ENCODE measurements at places on chromosomes 5 and 9.
A peak's percentile ranks its signal among the peaks of the same experiment; 100 is the strongest.

DNA sequence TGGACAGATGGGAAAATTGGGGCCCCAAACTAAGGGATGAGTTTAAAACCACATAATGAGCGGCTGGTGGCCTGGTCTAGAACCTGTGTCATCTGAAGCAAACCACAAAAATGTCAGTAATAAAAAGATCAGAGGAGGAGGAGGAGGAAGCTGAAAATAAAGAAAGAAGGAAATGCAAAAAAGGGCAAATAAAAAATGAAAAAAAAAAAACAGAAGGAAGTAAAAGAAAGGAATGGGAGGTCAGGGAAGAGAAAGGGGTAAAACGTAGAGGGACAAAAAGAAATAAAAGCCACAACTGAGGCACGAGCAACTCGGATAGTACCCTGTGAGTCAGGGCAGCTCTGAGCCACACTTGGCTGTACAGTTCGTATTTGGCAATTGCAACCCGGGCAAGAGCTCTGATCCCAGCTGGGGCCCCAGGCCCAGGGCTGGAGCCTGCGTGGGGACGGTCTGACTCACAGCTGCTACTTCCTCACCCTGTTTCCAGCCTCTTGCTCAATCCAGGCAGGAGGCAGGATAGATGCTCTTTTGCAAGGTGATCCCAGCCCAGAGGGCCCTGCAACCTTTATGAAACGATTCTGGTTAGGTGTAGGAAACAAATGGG is 137.9 kb upstream of the TRIM32 start:
- no peaks in the 10 kb centered on the region for H3K27me3 ChIP-seq
- no peaks in the 10 kb centered on the region for H3K36me3 ChIP-seq
- no peak overlapping the region for H3K27ac ChIP-seq
- DNase-seq: no peak

GRCh38 chr5:120368923-120369715 is 95.0 kb upstream of the PRR16 start:
- peak; percentile 85 for DNase-seq
- no peak overlapping the region for H3K4me3 ChIP-seq
- H3K36me3 ChIP-seq: no peaks in the 10 kb centered on the region
- peak overlapping the region; percentile 54 for H3K27ac ChIP-seq

DNA sequence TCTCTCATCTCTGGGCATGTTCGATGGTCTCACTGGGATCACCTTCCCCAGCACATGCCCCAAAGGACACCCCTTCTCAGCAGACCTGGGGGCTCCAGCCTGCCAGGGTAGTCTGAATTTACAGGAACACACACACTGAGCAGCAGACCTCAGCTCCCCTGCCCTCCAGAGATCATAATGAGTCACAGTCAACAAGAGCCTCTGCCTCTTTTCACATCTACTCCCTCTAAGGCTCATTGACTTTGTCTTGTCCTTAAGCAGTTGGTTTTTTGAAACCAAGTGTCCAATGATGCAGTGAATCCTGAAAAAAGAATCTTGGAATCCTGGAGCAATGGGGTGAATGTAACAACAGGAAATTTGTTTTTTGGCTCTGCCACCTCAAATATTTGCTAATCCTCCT is 20.8 kb downstream of the GABBR2 start:
- no peak for DNase-seq
- H3K36me3 ChIP-seq: no peaks in the 10 kb centered on the region
- no peak overlapping the region for H3K27ac ChIP-seq
- H3K4me3 ChIP-seq: no peak overlapping the region
- H3K4me1 ChIP-seq: no peaks in the 10 kb centered on the region

GRCh38 chr5:78594610-78595457 is 53.7 kb downstream of the LHFPL2 start:
- H3K4me1 ChIP-seq: peaks cover 4% of the 10 kb centered on the region
- no peaks in the 10 kb centered on the region for H3K36me3 ChIP-seq
- DNase-seq: no peak
- H3K27me3 ChIP-seq: no peaks in the 10 kb centered on the region
- H3K4me3 ChIP-seq: no peak overlapping the region

- no peak overlapping the region for H3K27ac ChIP-seq
- H3K27me3 ChIP-seq: peaks cover 37% of the 10 kb centered on the region
- H3K36me3 ChIP-seq: no peaks in the 10 kb centered on the region
- no peak overlapping the region for H3K4me3 ChIP-seq
- no peaks in the 10 kb centered on the region for H3K4me1 ChIP-seq
Measured at GRCh38 chr5:1873243-1873959, 9.3 kb downstream of the IRX4 start.

DNA sequence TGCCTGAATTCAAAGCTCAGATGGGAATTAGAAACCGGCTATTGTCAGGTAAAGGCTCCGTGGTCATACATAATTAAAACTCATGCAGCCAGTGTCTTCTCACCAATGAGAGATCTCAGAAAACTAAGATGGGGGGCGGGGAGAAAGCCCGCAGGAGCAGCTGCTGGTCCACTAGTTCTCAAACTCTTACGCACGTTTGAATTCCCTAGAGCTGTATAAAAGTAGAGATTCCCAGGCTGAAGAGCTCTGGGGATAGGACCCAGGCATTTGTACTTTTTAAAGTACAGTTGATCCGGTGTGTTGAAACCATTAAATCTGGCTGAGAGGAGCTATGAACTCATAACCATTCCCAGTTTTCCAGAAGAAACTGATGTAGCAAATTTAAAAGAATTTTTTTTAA is 68.5 kb downstream of the FRMD3 start:
- H3K27me3 ChIP-seq: no peaks in the 10 kb centered on the region
- no peaks in the 10 kb centered on the region for H3K36me3 ChIP-seq
- H3K4me3 ChIP-seq: no peak overlapping the region
- H3K4me1 ChIP-seq: no peaks in the 10 kb centered on the region
- no peak for DNase-seq

- no peak overlapping the region for H3K27ac ChIP-seq
- H3K36me3 ChIP-seq: no peaks in the 10 kb centered on the region
- H3K27me3 ChIP-seq: no peaks in the 10 kb centered on the region
- no peak overlapping the region for H3K4me3 ChIP-seq
- peaks cover 10% of the 10 kb centered on the region for H3K4me1 ChIP-seq
- no peak for DNase-seq
Measured at GRCh38 chr5:75461679-75462078, 49.8 kb downstream of the CERT1 start.

DNA sequence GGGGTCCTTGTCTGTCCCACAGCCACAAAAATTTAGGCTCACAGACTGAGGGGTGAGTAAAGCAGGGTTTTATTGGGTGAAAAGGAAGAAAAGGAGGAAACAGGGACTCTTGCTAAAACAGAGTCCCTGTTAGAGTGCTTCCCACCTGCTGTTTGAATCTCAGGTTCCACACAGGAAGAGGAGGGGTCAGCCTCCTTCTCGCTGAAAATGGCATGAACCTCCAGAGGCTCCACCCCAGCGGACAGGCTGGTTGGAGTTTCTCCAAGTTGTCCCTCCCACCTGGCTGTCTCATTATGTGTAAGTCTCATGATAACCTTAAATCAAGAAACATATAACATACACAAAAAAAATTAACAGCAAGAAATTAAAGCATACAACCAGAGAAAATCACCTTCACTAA is 28.3 kb upstream of the UHRF2 start:
- no peak overlapping the region for H3K4me3 ChIP-seq
- no peak for DNase-seq
- H3K36me3 ChIP-seq: no peaks in the 10 kb centered on the region
- no peaks in the 10 kb centered on the region for H3K27me3 ChIP-seq
- no peak overlapping the region for H3K27ac ChIP-seq
- H3K4me1 ChIP-seq: peaks cover 3% of the 10 kb centered on the region

DNA sequence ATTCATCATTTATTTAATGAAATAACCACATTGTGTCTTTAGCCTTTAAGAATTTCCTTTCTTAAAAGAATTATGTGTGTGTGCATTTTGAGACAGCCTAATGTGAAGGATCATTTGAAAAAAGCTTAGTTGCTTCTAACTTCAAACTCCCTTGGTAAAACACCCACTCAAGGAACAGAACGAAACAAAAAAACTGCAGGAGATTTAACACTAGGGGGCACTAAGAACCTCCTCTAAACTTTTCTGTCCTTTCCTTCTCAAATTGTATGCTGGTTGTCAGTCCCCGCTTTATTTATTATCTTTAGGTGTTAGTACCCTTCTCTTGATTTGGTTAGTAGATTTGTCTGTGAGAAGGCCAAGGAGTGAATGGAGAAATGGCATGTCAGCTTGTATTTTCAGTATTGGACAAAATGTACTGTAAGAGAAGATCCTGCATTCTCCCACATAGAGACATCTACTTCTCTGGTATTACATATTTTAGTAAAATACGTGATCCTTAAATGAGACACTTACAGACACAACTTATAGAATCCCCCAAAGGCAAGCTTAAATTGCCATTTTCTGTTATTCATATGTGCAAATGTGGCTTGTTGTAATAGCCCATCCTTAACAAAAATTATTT is 229.7 kb downstream of the MRPS30 start:
- no peaks in the 10 kb centered on the region for H3K27me3 ChIP-seq
- no peaks in the 10 kb centered on the region for H3K36me3 ChIP-seq

- no peak for DNase-seq
- no peak overlapping the region for H3K4me3 ChIP-seq
- no peaks in the 10 kb centered on the region for H3K36me3 ChIP-seq
Measured at GRCh38 chr9:27801545-27801944, 228.3 kb upstream of the C9orf72 start.

- H3K27ac ChIP-seq: no peak overlapping the region
- no peaks in the 10 kb centered on the region for H3K36me3 ChIP-seq
- H3K4me3 ChIP-seq: peak overlapping the region; percentile 92
- H3K27me3 ChIP-seq: no peaks in the 10 kb centered on the region
- DNase-seq: peak; percentile 69
- peaks cover 11% of the 10 kb centered on the region for H3K4me1 ChIP-seq
Measured at GRCh38 chr9:4297151-4297785, 2.6 kb downstream of the GLIS3 start.

GRCh38 chr5:105794578-105794977 is 1876.2 kb downstream of the EFNA5 start:
- H3K36me3 ChIP-seq: no peaks in the 10 kb centered on the region
- DNase-seq: no peak
- no peaks in the 10 kb centered on the region for H3K4me1 ChIP-seq
- no peak overlapping the region for H3K4me3 ChIP-seq

DNA sequence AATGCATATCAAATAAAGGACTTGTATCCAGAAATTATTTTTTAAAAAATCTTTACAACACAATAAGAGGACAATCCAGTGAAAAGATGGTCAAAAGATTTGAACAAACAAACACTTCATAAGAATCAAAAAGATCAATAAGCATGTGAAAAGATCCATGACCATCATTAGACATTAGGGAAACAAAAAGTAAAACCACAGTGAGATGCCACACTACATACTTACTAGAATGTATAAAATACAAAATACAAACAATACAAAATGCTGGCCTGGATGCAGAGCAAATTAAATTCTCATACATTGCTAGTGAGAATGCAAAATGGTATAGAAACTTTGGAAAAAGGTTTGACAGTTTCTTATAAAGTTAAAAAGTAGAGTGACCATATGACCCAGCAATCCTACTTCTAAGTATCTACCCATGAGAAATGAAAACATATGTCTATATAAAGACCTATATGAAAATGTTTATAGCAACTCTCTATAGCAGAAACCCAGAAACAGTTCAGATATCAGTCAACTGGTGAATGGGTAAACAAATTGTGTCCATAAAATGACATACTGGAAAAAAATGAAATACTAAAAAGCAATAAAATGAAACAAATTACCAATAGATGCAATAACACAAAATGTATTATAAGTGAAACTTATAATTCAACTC is 426.1 kb downstream of the RAB3C start:
- peak overlapping the region; percentile 4 for H3K4me3 ChIP-seq
- H3K36me3 ChIP-seq: no peaks in the 10 kb centered on the region
- DNase-seq: no peak
- no peak overlapping the region for H3K27ac ChIP-seq

DNA sequence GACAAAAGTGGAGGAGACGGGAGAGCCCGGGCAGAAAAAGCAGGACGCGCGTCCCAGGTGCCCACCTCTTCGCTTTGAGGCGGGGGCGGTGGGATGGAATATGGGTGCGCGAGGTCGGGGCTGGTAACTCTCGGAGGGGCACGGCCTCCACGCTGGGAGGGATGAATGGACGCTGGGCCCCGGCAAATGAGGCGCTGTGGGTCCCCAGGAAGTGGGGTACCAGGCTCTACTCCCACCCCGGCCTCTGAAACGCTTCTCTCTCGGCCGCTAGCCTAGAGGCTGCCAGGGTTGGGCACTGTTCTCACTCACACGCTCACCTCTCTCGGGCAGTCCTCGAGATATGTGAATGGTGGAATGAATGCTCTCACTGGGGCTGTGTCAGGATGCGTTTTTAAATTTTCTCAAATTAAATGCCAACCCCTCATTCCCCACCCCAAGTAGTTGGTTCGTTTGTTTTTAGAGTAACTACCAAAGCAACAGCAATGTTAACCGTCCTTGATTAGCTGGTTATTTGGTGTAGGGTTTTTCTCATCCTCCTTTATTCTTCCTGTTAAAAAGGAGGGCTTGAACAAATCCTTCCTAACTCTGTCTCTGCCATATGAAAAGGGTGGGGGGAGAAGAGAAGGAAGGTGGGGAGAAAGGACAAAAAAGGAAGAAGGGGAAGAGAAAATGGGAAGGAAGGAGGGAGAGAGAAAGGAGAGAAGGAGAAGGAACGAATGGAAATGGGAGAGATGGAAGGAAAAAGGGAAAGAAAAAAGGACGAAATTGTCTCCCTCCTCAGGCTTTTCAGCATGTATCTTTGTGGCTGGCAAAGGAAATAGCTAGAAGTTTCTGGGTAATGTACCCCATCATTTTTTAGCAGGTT is 1.3 kb upstream of the EBF1 start:
- H3K36me3 ChIP-seq: no peaks in the 10 kb centered on the region
- H3K27me3 ChIP-seq: peaks cover 51% of the 10 kb centered on the region
- no peak overlapping the region for H3K27ac ChIP-seq
- H3K4me1 ChIP-seq: peaks cover 7% of the 10 kb centered on the region
- H3K4me3 ChIP-seq: peak overlapping the region; percentile 66
- no peak for DNase-seq

- H3K27me3 ChIP-seq: no peaks in the 10 kb centered on the region
- no peaks in the 10 kb centered on the region for H3K4me1 ChIP-seq
- no peak for DNase-seq
- no peak overlapping the region for H3K27ac ChIP-seq
- H3K36me3 ChIP-seq: no peaks in the 10 kb centered on the region
Measured at GRCh38 chr5:170228762-170229435, 3.9 kb upstream of the C5orf58 start.

DNA sequence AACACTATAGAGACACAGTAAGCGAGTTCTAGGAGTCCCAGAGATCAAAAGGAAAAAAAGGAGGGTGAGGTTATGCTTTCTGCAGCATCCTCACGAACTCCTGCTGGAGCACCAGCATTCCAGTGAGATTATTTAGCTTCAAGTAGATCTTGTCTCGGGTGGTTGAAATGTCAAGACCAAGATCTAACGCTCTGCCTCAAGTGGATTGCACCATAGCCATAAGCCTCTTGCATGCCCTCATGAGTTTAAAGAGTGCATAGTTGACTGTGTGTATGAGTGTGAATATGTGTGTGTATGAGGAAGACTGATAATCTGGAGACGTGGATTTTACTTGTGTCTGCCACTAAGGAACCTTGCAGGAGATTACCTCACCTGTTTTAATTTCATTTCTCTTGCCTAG is 335.3 kb upstream of the ADAMTSL1 start:
- H3K4me3 ChIP-seq: no peak overlapping the region
- H3K27me3 ChIP-seq: no peaks in the 10 kb centered on the region
- no peak overlapping the region for H3K27ac ChIP-seq
- no peaks in the 10 kb centered on the region for H3K36me3 ChIP-seq

- no peaks in the 10 kb centered on the region for H3K4me1 ChIP-seq
- no peaks in the 10 kb centered on the region for H3K27me3 ChIP-seq
- H3K36me3 ChIP-seq: peaks cover 19% of the 10 kb centered on the region
- no peak overlapping the region for H3K4me3 ChIP-seq
- DNase-seq: no peak
Measured at GRCh38 chr9:131618071-131618479, 72.8 kb downstream of the PRRT1B start.

GRCh38 chr9:74006935-74007334 is 490.2 kb upstream of the RORB start:
- no peak overlapping the region for H3K27ac ChIP-seq
- no peak overlapping the region for H3K4me3 ChIP-seq
- H3K27me3 ChIP-seq: no peaks in the 10 kb centered on the region
- H3K4me1 ChIP-seq: no peaks in the 10 kb centered on the region
